ENCODE measurements at places on chromosomes 12 and 14.

DNA sequence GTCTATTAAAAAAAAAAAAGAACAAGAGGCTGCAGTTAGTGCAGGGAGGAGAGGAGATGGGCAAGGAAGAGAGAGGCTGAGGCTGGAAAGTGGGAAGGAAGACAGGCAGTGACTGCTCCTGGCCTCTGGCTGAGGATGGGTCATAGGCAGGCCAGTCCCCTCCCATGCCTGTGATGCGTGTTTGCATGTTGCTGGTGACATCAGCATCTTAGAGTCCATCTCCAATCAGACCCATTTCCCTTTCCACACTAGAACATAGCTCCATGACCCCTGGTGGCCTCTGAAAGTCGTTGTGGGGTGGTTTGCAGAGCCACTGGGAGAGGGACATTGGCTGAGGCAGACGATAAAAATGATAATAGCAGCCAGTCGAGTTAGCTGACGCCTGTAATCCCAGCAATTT is 132.9 kb downstream of the PTPN11 start:
- no peak for DNase-seq

DNA sequence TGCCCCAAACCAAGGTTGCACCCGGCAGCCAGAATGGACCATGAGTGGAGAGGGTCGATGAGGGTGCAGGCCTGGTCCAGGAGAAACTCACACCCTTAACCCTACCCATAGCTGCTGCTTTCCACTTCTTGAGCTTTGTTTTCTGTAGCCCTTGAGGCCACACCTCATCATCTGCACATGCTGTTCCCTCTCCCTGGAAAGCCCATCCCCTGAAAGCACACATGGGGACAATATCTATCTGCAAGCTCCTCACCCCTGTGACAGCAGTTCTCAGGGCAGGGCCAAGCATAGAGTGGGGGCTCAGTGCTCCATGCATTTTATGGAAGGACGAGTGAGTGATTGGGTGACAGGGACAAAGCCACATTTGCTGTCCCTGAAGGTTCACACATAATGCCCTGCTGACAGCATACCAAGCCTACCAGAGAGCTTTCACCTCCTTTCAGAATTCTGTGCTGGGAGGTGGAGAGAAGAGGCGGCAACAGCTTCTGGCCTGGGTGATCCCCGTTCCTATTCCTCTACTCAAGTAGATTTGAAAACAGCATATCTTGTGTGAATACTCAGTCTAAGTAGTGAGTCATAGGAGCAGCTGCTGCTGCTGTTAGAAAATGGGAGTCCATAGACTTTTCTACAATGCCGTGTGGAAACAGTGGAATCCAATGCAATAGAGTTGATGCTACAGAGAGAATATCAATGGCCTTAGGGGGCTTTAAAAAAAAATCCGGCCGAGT is 44.6 kb downstream of the SRGAP1 start:
- no peak for DNase-seq

GRCh38 chr12:84973026-84973425 is 60.4 kb upstream of the SLC6A15 start:
- DNase-seq = no peak

DNA sequence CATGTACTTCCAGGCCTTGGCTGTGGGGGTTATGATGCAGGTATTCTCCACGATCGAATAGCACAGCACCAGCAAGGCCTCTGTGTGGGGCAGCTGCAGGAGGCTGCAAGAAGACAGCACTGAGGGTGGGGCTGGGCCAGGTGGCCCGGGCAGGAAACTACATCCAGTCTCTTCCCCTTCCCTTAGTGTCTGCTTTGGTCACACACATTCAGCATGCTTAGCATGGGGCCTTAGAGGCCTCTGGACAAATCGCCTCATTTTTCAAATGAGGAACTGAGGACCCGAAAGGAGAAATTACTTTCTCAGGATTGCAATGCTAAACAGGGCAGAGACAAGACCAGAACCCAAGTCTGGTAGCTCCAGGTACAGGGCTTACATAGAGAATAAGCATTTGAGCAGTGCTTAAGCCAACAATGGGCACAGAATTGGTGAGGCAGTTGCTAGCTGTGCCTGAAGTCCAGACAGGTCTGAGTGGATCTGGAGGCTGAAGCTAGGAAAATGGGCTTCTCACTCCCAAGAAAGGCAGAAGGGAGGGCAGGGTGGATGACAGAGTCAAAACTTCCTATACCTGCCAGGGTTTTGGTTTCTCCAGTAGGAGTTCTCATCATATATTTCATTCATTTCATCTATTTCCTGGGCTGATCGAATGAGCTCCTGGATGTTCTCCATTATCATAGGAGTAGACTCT is 3.5 kb downstream of the ACRBP start:
- DNase-seq = no peak

DNA sequence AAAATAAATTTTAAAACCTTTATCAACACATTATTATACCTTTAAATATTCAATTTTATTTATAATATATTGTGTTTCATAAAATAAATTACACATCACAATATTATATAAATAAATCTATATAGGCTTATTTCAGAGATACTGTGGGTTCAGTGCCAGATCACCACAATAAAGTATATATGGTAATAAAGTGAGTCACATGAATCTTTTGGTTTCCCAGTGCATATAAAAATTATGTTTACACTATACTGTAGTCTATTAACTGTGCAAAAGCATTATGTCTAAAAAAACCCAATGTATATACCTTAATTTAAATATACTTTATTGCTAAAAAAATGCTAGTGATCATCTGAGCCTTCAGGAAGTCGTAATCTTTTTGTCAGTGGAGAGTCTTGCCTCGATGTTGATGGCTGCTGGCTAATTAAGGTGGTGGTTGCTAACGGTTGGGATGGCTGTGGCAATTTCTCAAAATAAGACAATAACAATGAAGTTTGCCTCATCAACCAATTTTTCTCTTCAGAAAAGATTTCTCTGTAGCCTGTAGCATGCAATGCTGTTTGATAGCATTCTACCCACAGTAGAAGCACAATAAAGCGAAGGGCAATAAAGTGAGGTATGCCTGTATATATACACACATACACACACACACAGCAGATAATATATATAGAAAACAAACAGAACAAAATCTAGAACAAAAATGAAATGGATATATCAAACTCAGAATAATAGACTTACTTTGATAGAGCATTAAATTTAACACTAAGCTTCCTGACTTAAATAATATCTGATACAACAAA is 32.4 kb downstream of the CCDC59 start:
- no peak for DNase-seq

GRCh38 chr12:51941011-51941581 is 10.4 kb upstream of the ACVR1B start:
- DNase-seq = peak; percentile 44

- no peak for DNase-seq
Observed at GRCh38 chr12:109302770-109303169, 6.3 kb downstream of the FOXN4 start.

DNA sequence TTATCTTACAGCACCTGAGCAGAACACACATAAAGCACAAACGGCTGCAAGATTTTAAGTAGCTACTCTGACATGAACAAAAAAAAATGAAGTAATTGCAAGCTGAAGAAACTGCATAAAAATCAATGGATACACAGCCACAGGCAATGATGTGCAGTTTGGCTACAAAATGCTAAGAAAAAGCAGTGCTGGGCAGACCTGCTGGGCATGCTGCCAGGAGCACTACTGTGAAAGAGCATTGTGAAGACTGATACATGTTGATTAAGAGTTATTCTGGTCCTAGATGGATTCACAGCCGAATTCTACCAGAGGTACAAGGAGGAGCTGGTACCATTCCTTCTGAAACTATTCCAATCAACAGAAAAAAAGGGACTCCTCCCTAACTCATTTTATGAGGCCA is 20.1 kb upstream of the RTN1 start:
- no peak for DNase-seq

DNA sequence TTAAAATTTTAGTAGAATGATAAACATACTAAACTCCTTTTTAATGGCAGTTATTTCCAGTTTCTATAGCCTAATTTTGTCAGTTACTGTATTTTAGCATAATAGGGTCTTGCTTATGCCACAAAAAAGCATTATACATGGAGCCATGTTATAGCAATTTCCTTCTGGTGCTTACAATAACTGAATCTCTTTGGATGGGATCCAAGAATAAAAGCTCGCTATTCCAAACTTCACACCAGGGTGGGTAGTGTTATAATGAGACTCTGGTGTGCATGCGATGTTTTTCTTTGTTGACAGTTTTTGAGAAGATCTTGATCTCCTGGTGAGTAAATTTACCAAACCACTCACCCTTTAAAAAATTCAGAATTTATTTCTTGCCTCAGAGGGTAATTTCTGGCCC is 90.4 kb upstream of the CCDC91 start:
- DNase-seq = no peak

GRCh38 chr14:49512147-49512551 is 74.0 kb downstream of the RPS29 start:
- no peak for DNase-seq

GRCh38 chr12:65540140-65540539 is 261.7 kb downstream of the MSRB3 start:
- no peak for DNase-seq

GRCh38 chr12:9132008-9132535 is 16.4 kb upstream of the A2M start:
- DNase-seq = no peak
